Stimulated activated CD8-positive, alpha-beta memory T cell treated with anti-CD3 and anti-CD28 coated beads, Interleukin-2, amount 100 ng/mL, for 48 hours (primary cell): ENCODE measurements at places on chromosomes 16 and 17.

GRCh38 chr17:37301288-37301687, 74.5 kb upstream of the C17orf78 start:
- no peak for DNase-seq

DNA sequence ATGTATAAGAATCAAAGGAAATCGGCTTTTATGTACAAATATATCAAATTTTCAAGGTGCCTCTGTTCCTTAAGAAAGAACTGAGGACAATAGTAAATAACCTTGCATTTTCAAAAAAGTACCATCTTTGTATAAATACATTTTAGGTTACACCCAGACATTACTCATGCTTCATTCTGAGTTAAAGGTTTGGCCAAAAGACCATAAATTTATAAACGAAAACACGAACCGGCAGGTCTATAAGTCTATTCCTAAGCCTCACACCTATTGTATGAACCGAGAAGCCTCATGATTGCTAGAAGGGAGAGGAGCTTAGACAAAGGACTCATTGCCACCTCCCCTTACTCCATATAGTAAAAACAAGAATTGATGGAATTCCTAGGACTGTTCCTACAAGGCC, 94.6 kb upstream of the PSMD7 start:
- DNase-seq: no peak

DNA sequence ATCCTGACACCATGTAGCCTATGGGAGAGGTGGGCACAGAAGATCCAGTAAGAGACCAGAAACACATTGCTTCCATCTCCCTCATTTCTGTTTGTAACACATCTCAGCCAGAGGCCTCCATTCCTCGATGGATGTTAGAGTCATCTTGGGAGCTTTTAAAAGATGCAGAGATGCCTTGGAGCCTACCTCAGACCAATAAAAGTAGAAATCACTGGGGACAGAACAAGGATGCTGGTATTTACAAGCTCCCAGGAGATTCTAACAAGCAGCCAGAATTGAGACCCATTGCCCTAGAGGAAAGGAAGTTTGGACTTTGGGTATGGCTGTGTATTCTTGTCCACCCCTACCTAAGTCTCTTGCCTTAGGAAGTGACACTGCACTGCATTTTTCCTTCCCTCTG, 40.8 kb downstream of the HS3ST3A1 start:
- DNase-seq: no peak

- DNase-seq: no peak
Observed at GRCh38 chr17:78079253-78079652, 49.3 kb downstream of the TMC6 start.

- no peak for DNase-seq
Observed at GRCh38 chr17:78141437-78142118, 4.6 kb upstream of the C17orf99 start.

DNA sequence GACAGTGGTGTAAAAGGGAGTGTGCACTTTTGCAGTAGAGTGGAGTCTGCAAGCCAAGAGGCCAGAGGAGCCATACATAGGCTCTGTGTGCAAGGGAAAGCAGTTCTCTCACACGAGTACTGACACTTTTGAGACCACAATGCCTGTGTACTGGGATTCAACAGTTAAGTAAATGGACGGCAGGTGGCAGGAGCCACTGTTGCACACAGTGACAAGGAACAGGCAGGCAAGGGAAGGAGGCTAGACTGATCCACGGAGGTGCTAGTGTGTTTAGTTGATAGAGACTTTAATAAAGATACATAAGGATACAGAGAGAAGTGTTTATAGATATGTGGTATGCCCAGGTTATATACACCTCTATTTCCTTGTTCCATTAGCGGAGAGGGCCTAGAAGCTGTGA, 67.0 kb downstream of the MPRIP start:
- no peak for DNase-seq

DNA sequence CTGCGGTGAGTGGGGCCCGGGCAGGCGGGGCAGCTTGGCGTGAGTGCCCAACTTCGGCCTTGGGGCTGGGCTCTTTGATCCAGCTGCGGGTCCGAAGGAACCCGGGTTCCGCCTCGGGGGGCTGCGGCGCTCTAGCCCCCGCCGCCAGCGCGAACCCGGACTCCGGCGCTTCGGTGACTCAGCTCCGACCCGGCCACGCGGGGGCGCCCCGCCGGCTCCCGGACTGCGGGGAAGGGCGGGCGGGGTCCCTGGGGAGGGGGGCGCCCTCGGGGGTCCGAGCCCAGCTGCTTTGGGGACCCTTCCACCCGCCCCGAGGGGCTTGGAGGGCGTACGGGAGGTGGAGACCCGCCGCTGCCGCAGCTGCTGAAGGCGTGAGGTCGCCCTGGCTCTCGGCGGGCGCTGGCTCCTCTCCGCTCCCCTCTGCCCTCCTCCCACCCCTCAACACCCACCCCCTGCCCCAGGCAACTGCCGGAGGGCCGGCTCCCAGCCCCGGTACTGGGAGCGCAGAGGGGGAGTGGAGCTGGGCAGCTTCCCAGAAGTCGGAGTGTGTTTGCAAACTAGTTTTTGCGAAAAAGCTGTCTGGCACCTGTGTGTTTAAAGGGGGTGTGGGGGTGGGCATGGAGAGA, 516 bp downstream of the CPNE2 start:
- peak; percentile 27 for DNase-seq

- DNase-seq: no peak
Observed at GRCh38 chr16:24844101-24845030, 1.4 kb upstream of the SLC5A11 start.
